Aorta (tissue), 5 donors: ENCODE measurements at places on chromosomes 2 and 18. TPM values are rescaled to one million over a fixed set of nuclear protein-coding genes. Genes with fewer than 3 reads are reported as not detected.

DNA sequence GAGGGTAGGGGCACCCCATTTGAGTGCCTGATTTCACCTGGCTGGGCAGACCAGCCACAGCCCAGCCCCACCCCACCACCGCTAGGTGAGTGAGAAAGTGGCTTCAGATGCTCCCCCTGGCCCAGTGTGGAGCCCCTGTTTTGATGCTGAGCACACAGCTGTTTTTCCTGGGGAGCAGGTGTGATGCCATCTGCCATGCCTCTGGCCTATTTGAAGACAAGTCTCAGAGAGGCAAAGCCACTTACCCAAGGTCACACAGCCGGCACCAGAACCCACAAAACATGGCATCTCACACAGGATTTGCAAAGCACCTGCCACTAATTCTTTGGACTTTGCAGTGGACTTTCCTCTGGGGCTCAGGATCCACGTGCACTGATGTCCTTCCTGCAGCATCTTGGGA is 131.3 kb downstream of the INHBB start:
- no peak for DNase-seq
- no peaks in the 10 kb centered on the region for H3K27me3 ChIP-seq
- no peak overlapping the region for H3K27ac ChIP-seq
- H3K4me3 ChIP-seq = no peak overlapping the region
- no peaks in the 10 kb centered on the region for H3K4me1 ChIP-seq

Gene IL36G
- polyA plus RNA-seq = not detected

DNA sequence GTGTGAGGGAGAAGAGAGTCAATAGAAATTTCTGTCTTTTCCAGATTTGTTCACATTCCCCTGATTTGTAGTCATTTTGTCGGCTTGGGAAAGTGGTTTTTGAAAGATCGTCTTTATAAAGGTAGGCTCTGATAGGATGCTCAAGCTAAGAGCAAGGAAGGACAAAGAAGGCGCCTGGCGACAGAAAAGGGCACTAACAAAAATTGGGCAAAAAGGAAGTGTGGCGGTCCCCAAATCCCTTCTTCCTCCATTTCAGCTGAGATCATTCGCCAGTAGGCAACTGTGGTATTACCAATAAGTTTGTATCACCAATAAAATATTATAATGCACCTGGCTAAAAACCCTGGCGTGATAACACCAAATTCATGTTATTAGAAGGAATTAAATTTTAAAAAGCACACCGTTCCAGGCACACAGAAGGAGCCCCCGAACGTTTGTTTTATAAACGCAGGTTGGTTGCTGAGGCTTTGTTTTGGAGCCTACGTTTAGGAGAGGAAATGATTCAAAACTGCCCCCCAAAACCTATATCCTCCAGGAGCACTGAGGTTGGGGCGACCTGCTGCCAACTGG is 756 bp upstream of the PTPN4 start:
- peaks cover 6% of the 10 kb centered on the region for H3K4me1 ChIP-seq
- H3K27ac ChIP-seq = peak overlapping the region; percentile 29
- H3K27me3 ChIP-seq = no peaks in the 10 kb centered on the region
- no peak overlapping the region for H3K4me3 ChIP-seq

DNA sequence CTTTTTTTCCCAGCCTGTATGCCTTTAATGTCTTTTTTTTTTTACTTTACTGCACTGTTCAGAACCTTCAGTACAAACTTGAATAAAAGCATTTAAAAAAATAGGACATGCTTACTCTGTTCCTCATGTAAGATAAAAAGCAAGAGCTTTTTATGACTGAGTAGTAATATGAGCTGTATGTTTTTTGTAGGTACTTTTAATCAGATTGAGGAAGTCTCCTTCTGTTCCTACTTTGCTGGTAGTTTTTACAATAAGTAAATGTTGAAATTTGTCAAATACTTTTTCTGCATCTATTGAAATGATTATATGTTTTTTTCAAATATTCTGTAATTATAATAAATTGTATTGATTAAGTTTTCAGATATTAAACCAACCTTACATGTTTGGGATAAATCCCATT is 189.8 kb downstream of the FAM210A start:
- no peak overlapping the region for H3K27ac ChIP-seq
- DNase-seq = no peak
- peaks cover 8% of the 10 kb centered on the region for H3K4me1 ChIP-seq
- no peaks in the 10 kb centered on the region for H3K27me3 ChIP-seq
- no peaks in the 10 kb centered on the region for H3K36me3 ChIP-seq
- no peak overlapping the region for H3K4me3 ChIP-seq

DNA sequence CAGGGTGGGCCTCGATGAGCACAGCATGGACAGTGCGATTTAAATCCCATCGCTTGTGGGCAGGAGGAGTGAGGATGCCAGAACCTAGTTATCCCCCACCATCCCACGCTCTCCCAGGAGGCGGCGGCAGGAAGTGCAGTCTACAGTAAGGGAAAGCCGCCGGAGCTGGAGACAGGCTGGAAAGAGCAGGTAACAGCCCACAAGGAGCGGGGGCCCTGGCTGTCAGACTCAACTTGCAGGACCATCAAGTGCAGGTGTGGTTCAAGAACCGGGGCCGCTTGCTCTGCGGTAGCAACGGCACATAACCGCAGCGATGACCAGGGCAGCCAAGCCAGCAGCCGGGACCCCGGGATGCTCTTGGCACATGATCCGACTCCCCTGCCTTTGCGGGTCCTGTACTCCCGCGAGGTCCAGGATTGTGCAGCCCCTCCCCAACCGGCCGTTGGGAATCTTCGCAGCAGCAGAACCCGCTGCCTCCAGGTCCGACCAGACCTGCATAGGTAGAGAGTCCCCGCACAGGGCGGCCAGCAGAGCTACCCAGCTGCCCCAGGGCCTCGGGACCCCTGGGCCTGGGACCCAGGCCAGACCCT is 82.1 kb downstream of the BIN1 start:
- no peak for DNase-seq
- no peaks in the 10 kb centered on the region for H3K27me3 ChIP-seq
- no peak overlapping the region for H3K27ac ChIP-seq
- no peaks in the 10 kb centered on the region for H3K36me3 ChIP-seq
- H3K4me3 ChIP-seq = peak overlapping the region; percentile 39

DNA sequence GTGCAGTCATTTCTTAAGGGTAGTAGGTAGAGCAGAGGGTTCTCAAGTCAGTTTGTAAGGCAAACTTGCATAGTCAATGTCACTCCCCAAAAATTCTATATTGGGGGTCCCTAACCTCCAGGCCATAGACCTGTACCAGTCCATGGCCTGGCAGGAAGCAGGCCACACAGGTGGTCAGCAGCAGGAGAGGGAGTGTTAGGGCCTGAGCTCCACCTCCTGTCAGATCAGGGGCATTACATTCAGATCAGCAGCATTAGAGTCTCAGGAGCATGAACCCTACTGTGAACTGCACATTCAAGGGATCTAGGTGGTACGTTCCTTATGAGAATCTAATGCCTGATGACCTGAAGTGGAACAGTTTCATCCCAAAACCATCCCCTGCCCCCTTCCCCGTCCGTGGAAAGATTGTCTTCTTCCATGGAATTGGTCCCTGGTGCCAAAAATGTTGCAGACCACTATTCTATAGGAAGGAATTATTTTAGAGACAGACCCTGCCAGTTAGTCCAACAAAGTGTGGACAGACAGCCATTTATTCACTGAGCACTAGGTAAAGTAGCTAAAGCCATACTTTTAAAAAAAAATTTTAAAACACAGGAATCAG is 6.7 kb downstream of the COA5 start:
- no peak overlapping the region for H3K4me3 ChIP-seq
- H3K27me3 ChIP-seq = no peaks in the 10 kb centered on the region
- H3K36me3 ChIP-seq = no peaks in the 10 kb centered on the region
- no peak overlapping the region for H3K27ac ChIP-seq

Gene TUBA3E
- 1.3 TPM for polyA plus RNA-seq

Gene LHCGR
- not detected for polyA plus RNA-seq

- no peak for DNase-seq
- H3K4me3 ChIP-seq = no peak overlapping the region
- no peaks in the 10 kb centered on the region for H3K27me3 ChIP-seq
These were observed 19.3 kb downstream of the RBMS1 start for GRCh38 chr2:160474319-160474645.

Gene CD207
- polyA plus RNA-seq = not detected

GRCh38 chr2:134395779-134396178 is 141.9 kb downstream of the MGAT5 start:
- H3K27me3 ChIP-seq = no peaks in the 10 kb centered on the region
- no peaks in the 10 kb centered on the region for H3K4me1 ChIP-seq
- H3K36me3 ChIP-seq = no peaks in the 10 kb centered on the region
- H3K4me3 ChIP-seq = no peak overlapping the region
- DNase-seq = no peak
- no peak overlapping the region for H3K27ac ChIP-seq

GRCh38 chr2:200138391-200139124 is 167.9 kb upstream of the SPATS2L start:
- no peak for DNase-seq
- H3K4me3 ChIP-seq = no peak overlapping the region
- no peak overlapping the region for H3K27ac ChIP-seq
- no peaks in the 10 kb centered on the region for H3K27me3 ChIP-seq
- no peaks in the 10 kb centered on the region for H3K36me3 ChIP-seq
- no peaks in the 10 kb centered on the region for H3K4me1 ChIP-seq
